ENCODE measurements at places on chromosomes 1 and 21.

GRCh38 chr1:58057826-58058225 lies 488.7 kb downstream of the OMA1 start:
- DNase-seq: no peak

DNA sequence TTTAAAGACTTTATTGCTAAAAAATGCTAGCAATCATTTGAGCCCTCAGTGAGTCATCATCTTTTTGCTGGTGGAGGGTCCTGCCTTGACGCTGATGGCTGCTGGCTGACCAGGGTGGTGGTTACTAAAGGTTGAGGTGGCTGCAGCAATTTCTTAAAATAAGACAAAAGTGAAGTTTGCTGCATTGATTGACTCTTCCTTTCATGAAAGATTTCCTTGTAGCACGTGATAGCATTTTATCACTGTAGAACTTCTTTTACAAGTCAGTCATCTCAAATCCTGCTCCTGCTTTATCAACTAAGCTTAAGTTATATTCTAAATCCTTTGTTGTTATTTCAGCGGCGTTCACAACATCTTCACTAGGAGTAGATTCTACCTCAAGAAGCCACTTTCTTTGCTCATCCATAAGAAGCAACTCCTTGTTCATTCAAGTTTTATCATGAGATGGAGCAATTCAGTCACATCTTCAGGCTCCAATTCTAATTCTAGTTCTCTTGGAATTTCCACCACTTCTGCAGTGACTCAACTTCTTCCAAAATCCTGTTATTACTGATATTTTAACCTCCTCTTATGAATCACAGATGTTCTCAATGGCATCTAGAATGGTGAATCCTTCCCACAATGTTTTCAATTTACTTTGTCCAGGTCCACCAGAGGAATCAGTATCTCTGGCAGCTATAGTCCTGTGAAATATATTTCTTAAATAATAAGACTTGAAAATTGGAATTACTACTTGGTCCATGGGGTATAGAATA lies 17.6 kb upstream of the RGS1 start:
- no peak for DNase-seq

DNA sequence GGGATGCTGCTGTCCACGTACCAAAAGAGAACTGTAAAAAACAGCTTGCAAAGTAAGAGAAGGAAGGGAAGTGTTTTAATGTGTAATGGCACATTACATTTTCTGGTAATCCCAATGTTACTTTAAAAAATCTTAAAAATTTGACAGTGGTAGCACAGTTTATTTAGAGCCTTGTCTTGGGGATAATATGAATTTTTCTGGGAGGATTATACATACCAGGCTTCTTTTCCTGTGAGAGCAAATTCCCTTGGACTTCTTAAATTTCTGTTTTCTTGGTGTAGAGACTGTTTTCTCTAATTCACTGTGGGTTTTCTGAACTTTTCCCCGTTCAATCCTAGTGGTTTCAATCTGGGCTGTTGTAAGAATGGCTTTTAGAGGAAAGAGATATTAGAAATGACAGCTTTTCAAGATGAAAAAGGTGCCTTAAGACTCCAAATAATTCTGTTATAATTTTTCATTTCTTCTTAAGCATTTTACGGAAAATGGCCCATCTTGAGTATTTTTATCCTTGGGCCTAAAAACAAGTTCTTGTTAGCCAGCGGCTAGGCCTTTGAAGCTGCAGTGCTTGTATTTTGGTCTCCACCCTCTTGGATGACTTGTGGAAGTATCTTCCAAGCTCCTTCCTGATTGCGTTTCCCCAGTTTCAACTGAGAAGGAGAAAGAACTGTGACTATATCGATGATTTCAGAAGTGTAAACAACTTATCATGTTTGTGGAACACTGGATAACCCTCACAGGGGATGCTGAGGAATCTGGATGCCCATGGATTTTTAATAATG lies 70.0 kb downstream of the LEPR start:
- no peak for DNase-seq

GRCh38 chr1:30201015-30201414 lies 522.4 kb downstream of the MATN1 start:
- no peak for DNase-seq

- peak; percentile 51 for DNase-seq
Observed at GRCh38 chr1:193448682-193449461, 262.5 kb upstream of the B3GALT2 start.
